ENCODE measurements at places on chromosomes 16 and 17.
A peak's percentile ranks its signal among the peaks of the same experiment; 100 is the strongest.

DNA sequence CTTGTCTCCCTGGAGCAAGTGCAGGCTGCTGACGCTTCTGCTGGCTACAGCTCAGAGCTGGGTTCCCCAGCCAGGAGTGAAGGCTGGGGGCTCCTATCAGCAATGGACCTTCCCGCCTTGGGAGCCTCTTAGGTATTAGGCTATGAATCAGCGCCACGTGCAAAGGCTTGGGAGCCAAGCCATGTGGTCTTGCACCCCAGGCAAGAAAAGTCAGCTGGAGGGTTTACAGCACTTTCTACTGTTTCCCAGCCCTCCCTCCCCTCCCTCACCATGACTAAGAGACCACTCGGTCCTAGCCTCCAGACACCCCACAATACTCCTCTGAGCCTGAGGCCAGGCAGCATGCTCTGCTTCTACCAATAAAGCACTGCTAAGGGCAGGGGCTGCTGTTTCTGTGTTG lies 12.3 kb downstream of the EPX start:
- peak; percentile 78 for DNase-seq

DNA sequence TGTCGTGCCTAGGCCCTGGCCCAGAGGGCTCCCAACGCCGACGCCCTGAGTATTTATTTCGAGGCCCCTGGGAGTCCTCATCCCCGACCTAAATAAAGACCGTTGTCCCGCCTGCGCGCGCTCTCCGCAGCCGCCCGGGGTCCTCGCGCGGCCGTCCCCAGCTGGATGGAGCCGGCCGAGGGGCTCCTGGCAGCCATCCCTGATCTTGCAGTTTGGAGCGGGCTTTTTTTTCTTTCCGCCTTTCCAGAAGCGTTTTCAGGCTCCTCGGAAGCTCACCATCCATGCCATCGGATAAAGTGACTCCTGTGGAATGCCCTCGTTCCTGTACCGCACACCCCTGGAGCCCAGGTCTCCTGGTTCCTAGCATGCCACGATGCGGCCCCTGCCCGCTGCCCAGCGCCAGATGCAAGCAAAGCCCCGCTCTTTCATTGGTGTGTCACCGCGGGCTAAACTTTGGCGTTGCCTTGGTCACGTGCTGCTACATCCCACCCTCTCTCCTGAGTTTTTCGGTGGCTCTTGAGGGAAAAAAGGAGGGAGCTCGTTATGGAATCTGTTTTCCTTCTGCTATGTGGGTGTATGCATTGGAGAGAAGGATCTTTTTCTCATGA lies 716 bp downstream of the TMEM94 start:
- DNase-seq: no peak

DNA sequence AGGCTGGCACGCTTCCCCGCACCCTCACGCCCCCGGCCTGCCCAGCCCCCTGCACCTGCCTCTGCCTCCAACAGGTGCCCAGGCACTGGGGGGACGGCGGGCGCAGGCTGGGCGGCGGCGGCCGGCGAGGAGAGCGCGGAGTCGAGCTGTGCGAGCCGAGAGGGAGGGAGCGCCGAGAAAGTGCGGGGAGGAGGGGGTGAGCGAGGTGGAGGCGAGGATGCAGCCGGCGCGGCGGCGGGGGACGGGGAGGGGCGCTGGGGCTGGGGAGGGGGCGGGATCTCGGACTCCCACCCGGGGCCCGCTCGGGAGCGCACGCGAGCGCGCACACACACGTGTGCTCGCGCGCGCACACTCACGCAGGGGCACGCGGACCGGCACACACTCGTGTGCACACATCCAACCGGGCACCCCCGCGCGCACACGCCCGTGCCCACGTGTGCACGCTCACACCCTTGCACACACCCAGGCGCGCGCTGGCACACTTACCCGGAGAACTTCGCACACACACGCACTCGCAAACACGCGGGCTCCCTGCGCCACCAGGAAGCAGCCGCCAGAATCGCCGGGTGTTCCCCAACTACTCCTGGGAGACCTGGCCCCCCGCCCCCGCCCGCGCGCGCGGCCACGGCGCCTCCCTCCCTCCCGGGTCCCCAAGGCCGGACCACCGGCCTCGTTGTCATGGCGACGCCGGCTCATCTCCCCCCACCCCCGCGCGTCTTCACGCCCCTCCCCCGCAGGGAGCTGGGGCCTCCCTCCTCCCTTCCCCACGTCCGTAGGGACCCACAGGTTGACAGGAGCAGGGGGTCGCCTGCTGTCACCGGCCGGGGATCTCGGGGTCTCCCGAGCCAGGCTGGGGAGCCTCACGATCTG lies at the start of gene DOC2A:
Gene DOC2A (minus strand): TSS at position 184 of the 870 bp plus-strand sequence. CDS start 805 bp downstream, outside the sequence.
- no peak for DNase-seq

DNA sequence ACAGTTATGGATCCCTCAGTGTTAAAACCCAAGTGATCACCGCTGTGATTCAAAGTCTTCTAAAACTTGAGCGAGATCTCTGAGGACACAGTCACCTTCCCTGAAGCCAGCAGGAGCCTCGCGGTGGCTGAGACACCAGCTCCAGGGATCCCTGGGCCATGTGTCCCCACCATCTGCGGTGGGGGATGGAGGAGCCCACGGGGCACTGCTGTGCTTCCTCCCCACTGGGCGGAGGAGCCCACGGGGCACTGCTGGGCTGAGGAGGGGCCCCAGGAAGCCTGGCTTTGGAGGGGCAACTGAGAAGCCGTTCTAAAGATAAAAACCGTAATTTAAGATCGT lies 65.7 kb upstream of the METRNL start:
- DNase-seq: no peak

DNA sequence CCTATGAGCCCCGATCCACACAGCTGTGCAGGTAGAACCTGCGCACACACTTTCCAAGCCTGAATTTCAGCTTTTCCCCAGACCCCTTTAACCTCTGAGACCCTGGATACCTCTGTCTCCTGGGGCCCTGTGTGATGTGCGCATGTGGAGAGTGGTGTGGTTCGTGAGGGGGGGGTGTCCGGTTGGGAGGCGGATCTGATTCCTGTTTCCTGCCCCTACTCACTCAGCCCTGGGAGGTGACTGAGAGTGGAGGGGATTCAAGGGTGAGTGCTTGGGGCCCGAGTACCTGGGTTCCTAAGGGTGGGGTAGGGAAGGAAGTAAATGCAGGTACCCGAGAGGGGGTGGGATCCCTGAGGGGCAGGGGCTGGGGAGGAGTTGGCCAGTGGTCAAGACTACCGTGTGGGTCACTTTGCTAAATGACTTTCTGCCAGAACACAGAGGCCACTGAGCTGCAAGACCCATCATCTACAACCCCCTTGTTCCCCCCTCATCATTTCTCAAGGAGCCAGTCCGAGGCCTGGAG lies 621 bp downstream of the ARHGEF15 start:
- DNase-seq: no peak

- DNase-seq: no peak
Observed at GRCh38 chr17:38809828-38810227, 10.5 kb upstream of the PIP4K2B start.

DNA sequence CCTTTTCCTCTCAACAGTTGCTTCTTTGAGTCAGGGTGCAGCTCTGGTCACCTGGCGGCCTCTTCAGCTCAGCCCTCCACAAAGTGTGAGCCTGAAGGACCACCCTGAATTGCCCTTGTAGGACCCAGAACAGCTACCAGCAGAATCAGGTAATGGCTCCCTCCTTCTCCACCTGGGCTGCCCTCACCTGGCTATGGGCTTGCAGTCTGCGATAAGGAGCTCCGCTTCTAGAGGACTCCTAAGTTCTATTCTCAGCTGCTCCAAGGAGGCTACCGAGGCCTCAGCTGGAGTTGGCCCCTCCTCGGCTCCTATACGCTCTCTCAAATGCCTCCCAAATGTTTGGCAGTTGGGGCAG lies 13.4 kb downstream of the SMIM5 start:
- DNase-seq: no peak

GRCh38 chr16:81175325-81175891 lies 63.1 kb upstream of the BCO1 start:
- DNase-seq: no peak

GRCh38 chr16:77220427-77220826 lies 21.2 kb downstream of the SYCE1L start:
- DNase-seq: no peak

DNA sequence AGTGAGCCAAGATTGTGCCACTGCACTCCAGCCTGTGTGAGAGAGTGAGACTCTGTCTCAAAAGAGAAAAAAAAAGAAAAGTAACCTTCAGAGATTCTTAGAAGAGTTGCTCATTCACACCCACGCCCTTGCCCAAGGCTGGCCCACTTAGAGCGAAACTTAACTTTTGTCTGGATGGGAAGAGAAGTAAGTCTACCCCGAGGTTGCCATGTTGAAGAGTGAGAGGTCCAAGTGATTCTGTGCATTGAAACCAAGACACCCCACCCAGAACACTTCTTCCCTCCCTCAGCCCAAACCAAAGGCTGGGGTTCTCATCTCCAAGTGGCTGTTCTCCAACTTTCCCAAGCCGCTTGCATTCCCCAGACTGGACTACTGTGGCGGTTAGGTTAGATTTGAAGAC lies 2.4 kb upstream of the CISD3 start:
- no peak for DNase-seq

DNA sequence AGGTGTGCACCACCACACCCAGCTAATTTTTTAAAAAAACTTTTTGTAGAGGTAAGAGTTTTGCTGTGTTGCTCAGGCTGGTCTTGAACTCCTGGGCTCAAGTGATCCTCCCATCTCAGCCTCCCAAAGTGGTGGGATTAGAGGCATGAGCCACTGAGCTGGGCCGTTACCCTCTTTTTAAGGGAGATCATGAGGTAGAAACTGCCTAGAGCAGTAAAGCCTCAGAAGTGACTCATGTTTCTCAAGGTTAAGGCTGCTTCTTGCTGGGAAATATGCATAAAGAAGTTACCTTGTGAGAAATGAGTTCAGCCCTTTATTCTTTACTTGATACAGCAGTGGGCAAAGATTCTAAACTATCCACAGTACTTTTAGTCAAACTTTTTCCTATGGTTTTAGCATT lies 38.2 kb downstream of the GRB2 start:
- peak; percentile 24 for DNase-seq

- DNase-seq: no peak
Observed at GRCh38 chr17:64056269-64057005, 36.0 kb upstream of the ICAM2 start.
